ENCODE measurements at places on chromosomes 1 and 21.

GRCh38 chr1:233042834-233043233 lies 92.4 kb downstream of the NTPCR start:
- DNase-seq = no peak

GRCh38 chr1:95584315-95584714 lies 350.3 kb downstream of the RWDD3 start:
- no peak for DNase-seq

- DNase-seq = no peak
These were observed 29.1 kb upstream of the FMO3 start for GRCh38 chr1:171061425-171062143.

DNA sequence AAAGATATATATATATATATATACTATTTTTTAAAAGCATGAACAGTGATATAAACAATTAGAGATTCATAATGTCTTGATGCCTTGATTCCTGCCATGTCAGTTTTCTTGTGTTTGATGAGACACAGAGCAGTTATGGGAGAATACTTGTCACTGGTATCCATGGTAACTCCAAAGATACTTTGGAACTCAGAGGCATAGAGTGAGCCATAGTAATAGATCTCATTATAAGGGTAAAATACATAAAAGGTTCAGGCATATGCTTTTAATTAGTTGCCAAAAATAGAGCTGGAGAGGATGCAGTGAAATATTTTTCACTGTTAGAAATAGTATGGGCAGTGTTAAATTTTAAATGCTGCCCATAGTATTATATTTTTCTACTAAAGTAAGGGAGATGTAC lies 134.1 kb downstream of the SYT14 start:
- DNase-seq = no peak

- no peak for DNase-seq
These were observed 111.8 kb downstream of the OSBPL9 start for GRCh38 chr1:51728611-51729155.
